ENCODE measurements at places on chromosomes 4 and X. TPM values are rescaled to one million over a fixed set of nuclear protein-coding genes. Genes with fewer than 3 reads are reported as not detected.

DNA sequence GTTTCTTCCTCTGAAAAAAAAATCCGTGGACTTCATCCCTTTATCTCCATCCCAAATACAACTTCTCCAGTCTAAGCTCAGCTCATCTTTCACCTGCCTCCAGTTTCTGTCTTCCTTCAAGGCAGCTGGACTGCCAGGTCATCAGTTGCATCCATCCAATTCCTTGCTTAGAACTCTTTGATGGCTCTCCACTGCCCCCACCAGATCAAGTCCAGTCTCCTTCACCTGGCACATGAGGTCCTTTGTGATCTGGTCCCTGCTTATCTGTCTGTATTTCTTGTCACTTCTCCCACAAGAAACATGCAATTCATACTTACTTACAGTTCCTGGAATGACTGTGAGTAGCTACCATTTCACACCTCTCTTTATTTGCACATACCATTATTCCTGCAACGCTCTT, 33.8 kb downstream of the OTUD6A start:
- no peak for DNase-seq

- no peak for DNase-seq
Observed at GRCh38 chr4:122612540-122612939, 8.3 kb downstream of the IL21 start.

Gene GPRIN3
- 1.6 TPM for total RNA-seq

- DNase-seq, result no peak
Observed at GRCh38 chrX:69238887-69239231, 73.6 kb upstream of the PJA1 start.

- no peak for DNase-seq
Observed at GRCh38 chr4:158870282-158870625, 101.4 kb downstream of the FNIP2 start.

Gene ENPP6
- total RNA-seq, result 0.23 TPM

DNA sequence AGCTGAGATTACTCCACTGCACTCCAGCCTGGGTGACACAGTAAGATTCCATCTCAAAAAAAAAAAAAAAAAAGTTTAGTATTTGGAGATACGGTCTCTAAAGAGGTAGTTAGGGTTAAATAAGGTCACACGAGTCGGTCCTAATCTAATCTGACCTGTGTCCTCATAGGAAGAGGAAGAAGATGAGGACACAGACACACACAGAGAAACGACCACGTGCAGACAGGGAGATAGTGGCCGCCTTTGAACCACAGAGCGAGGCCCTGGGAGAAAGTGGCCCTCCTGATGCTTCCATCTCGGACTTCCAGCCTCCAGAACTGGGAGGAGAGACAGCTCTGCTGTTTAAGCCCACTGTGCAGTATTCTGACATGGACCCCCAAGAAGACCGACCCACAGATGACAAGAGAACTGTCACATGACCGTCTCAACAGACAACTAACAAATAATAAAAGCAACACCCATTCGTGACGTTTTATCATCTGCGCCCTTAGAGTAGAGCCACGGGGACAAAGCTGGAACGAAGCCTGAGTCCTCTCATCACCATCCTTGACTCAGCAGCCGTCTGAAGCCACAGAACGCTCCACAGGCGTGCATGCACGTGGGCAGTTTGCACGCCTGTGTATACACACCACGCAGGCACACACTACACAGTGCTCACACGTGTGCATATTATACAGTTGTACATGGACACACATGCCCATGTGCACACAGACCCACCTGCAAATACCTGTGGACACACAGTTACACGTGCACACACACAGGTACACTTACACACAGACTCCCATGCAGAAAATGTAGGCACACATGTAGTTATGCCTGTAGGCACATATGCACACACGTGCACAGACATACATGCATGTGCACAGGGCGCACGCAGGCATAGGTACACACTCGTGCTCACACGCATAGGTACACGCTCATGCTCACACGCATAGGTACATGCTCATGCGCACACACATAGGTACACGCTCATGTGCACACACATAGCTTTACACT, 51.7 kb downstream of the FAM53A start:
- no peak for DNase-seq

Gene DLG3
- total RNA-seq, result 57.1 TPM

DNA sequence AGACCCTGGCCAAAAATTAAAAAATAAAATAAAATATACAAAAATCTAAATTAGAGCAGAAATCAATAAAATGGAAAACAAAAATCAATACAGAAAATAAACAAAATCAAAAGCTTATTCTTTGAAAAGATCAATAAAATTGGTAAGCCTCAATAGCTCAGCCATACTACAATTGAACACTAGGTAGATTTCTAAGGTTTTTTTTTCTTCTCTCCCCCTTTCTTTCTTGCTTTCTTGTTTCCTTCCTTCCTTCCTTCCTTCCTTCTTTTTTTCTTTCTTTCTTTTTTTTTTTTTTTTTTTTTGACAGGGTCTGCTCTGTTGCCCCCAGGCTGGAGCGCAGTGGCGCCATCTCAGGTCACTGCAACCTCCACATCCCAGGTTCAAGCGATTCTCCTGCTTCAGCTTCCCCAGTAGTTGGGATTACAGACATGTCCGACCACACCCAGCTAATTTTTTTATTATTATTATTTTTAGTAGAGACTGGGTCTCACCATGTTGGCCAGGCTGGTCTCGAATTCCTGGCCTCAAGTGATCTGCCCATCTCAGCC, 23.4 kb upstream of the PPP3CA start:
- DNase-seq, result no peak

DNA sequence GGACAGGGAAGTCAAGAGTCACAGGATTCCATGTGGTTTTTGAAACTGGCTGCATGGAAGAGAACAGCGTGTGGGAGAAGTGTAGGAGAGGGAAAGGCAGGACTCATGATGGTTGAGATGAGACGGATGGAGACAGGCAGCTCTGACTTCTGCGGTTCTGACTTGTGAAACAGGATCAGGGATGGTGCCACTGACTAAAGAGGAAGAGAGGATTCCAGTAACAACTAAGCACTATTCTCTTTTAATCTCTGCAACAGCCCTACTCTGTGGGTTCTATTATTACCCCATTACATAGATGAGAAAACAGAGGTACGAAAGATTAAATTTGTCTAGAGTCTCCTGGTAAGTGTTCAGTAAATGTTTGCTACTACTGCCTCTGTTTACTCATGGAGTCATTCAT, 156.3 kb downstream of the CBR4 start:
- DNase-seq, result no peak

GRCh38 chrX:45935408-45935807, 609.8 kb downstream of the ZNF674 start:
- no peak for DNase-seq

Gene SHROOM3
- total RNA-seq, result 34.0 TPM

Gene GTPBP6
- total RNA-seq, result 57.1 TPM

- no peak for DNase-seq
Observed at GRCh38 chrX:38474543-38474942, 86.8 kb upstream of the TSPAN7 start.

DNA sequence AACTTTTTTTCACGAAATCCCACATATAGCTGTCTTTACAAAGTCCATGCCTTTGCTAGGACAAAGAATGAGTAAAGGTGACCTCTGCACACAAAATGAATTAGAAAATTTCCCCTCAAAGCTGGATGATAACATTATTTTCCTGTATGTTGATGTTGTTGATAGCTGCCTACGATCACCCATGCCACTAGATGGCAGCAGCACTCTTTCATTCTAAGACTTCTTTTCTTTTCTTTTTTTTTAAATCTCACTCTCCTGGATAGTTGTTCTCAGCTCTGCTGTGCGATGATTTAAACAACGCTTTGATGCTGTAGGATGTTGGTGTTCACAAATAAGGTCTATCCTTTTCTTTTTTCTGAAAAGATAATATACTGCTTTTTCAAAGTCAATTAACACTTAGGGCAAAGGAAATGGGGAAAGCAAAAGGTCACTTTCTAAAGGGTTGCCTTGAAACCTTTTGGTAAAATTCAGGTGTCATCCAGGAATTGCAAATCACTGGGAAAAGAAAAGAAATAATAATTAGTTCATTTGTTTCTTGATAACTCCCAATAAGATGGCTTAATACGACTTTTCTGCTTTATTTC, 266.8 kb downstream of the C4orf33 start:
- DNase-seq, result no peak

Measured in H1 (cell line).